Activated T-cell treated with anti-CD3 and anti-CD28 coated beads, Interleukin-2, amount 50 U/mL, for 4 hours (primary cell): ENCODE measurements at places on chromosomes 4 and X. TPM values are rescaled to one million over a fixed set of nuclear protein-coding genes. Genes with fewer than 3 reads are reported as not detected.

CT45A2 gene
- not detected for total RNA-seq

MGAT4D gene
- total RNA-seq: not detected

CISD2 gene
- 29.0 TPM for total RNA-seq

SLITRK4 gene
- total RNA-seq: not detected

PDE5A gene
- total RNA-seq: 0.86 TPM

DNA sequence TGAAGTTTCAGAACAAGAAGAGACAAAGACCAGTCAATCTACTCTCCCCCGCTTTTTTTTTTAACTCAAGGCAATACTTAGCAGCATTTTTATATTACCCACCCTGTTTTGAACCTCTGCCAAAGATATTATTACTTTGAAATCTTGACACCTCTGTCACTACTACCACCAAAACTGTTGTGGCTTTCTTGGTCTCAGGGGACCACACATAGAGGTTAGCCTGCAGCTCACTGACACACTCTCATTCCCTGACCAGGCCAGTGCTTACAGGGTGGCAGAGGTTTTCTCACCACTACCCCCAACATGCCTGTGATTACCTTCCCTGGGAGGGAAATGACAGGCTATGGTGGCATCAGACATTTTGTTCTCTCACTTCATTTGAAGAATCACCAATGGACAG lies 137.4 kb upstream of the STIM2 start:
- DNase-seq: no peak

- no peak for DNase-seq
Observed at GRCh38 chr4:41280010-41280409, 23.3 kb downstream of the UCHL1 start.

DNA sequence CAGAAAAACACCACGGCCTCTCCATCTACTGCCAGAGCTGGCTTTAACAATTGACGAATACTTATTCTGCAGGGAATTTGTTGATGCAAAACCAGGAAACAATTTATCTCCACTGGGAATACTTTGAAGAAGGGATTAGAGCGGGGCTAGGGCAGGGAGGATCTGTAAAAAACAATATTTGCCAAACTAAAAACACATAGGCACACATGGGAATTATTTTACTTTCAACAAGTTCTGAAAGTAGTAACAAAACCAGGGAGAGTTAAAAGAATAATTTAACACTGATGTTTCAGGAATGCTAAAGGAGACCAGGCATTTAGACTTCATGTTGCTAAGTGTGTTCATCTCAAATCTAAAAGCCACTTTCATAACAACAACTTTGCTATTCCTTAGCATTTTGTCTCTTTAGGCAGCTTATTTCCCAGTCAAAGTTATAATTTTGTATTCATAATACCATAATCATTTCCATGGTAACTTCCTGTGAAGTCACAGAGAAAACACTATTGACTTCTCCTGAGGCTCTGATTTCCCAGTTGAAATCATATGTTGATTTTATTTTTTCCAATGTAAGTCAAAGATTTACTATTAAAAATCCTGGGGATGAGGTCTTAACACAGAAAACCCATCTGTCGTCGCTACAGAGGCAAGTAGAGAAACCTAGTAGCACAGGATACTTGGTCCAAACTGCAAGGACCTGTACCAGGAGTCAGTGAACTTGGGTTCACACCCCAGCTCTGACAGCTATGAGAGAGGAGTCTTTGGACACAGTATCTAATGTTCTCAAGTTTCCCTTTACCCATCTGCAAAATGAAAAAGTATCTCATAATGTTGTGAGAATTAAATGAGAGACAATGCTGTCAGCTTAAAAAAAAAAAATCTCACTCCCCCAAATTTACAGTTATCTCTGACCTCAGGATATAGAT lies 69.3 kb downstream of the SH3RF1 start:
- DNase-seq: no peak

- DNase-seq: no peak
Observed at GRCh38 chrX:298993-299392, 17.8 kb downstream of the PLCXD1 start.

DNA sequence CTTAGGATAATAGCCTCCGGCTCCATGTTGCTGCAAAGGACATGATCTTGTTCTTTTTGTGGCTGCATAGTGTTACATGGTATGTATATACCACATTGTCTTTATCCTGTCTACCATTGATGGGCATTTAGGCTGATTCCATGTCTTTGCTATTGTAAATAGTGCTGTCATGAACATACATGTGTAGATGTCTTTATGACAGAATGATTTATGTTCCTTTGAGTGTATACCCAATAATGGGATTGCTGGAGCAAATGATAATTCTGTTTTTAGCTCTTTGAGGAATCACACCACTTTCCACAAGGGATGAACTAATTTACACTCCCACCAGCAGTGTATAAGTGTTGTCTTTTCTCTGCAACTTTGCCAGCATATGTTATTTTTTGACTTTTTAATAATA lies 4.6 kb downstream of the RAB33B start:
- no peak for DNase-seq

DNA sequence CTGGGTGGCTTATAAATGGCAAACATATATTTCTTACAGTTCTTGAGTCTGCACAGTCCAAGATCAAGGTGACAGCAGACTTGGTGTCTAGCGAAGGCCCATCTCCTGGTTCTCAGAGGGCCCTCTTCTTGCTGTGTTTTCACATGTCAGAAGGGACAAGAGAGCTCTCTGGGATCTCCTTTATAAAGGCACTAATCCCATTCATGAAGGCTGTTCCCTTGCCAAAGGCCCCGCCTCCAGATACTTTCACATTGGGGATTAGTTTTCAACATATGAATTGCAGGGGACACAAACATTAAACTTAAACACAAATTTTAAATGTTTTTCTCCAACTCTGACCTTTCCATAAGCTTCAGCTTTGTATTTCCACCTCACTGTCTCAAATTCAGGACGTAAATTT lies 1135.0 kb upstream of the TENM3 start:
- no peak for DNase-seq

GRCh38 chr4:1402021-1402515 lies 4.2 kb downstream of the NKX1-1 start:
- DNase-seq: peak; percentile 3

DNA sequence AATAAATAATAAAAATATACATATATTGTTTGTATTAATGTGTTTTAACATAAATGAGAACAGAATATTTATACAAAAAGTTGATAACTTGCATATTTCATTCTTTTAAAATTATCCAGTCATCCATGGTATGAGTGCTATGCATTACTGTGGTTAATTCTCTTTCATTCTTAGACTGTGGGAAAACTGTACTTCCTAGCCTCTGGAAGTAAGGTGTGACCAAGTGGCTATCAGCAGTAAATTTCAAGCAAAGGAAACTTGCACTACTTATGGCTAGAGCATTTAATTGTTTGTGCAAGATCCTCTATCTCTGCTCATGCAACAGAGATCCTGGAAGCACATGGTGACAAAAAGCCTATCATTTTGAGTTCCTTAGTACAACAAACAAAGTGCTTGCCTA lies 1054.5 kb upstream of the PABPC4L start:
- no peak for DNase-seq

GRCh38 chr4:26067035-26067434 lies 153.0 kb downstream of the SMIM20 start:
- DNase-seq: no peak

GRCh38 chrX:106899841-106900240 lies 3.3 kb downstream of the RIPPLY1 start:
- no peak for DNase-seq

- DNase-seq: no peak
Observed at GRCh38 chrX:87663421-87663820, 145.8 kb downstream of the KLHL4 start.

GRCh38 chrX:7582191-7582590 lies 260.8 kb upstream of the VCX start:
- no peak for DNase-seq

DNA sequence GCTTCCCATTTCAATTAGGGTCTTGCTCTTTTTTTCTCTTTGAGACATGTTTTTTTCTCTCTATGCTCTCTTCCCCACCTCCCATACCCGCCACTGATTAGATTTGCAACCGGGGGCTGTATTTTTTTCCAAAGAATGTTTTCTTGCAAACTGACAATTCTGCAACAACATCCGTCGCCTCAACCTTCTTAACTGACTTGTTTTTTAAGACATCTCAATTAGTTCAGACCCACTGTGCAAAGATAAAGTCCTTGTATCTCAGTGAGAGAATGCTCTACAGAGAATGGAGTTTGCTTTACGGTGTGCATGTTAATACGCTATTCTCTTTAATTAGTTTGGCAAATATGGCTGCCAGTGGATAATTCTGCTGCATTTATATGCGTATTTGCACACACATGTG lies 126.3 kb downstream of the UNC5C start:
- DNase-seq: no peak

DNA sequence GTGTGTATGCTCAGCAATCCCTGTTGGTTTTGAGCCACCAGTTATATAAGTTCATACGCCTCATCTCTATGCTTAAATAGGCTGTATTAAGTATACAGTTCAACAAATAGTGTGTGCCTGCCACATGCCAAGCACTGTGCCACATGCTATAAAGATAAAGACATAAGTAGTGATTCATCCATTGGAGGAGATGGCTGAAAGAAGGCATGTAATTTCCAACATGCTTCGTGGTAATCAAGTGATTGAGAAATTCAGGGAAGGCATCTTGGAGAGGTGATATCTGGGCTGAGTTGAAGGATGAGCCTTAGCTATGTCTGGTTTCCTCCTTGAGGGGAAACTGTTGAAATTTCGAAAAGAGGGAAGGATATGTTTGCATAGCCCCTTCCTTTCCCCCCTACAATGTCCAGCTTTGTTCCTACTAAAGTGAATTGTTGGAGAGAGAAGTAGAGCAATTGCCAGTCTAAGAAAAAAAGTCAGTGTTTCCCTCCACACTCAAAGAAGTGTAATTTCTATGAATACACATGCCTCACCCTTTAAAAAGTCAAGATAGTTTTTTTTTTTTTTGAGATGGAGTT lies 96.5 kb downstream of the ARHGAP10 start:
- no peak for DNase-seq

DNA sequence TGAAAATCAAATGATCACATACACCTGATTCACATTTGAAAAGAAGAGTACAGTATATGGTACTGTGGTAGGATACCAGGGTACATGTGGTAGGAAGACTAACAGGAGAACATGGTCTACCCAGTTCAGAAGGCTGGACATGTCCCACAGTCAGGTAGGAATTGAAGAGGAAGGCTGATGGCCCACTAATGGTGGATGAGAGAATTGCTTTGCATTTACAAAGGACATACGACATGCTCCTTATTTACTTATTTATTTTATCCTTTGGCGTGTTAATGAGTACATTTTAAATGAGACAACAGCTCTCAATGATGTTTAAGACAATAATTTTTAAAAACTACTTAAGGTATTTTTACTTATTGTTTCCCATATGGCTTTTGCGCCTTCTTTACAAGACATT lies 106.7 kb upstream of the BMP2K start:
- no peak for DNase-seq

DNA sequence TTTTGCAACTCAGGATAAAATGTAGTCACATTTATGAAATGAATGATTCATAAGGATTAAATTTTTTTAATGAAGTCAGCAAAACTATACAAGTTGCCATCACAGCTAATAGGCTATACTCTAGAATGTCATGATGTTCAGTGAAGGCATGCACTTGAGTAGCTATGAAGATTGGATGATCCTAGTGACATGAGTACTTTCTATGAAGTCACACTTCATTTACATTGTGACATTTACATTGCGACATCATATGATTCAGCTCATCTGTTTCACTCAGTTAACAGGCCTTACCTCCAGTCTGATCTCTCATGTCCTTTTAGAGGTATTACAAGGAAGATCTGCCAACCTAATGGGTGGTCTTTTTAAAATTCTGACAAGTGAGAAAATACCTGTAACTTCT lies 82.7 kb upstream of the FGF13 start:
- no peak for DNase-seq

- DNase-seq: no peak
Observed at GRCh38 chr4:7067126-7067451, 775 bp downstream of the GRPEL1 start.

DNA sequence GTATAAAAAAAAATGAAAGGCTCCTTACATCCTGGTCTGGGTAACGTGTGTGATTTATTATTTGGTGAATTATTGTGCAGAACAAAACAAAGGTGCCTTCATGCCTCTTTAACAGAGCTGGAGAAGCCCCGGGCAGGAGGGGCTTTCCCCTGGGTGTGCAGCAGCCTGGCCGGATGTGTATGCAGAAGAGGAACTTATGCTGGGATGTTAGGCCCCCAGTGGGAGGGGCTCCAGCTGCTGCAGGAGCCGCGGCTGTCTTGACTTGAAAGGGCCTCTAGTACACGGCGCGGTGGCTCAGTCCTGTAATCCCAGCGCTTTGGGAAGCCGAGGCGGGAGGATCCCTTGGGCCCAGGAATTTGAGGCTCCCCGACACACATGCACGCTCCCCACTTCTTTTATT lies 16.0 kb downstream of the CCNQ start:
- peak; percentile 53 for DNase-seq

DNA sequence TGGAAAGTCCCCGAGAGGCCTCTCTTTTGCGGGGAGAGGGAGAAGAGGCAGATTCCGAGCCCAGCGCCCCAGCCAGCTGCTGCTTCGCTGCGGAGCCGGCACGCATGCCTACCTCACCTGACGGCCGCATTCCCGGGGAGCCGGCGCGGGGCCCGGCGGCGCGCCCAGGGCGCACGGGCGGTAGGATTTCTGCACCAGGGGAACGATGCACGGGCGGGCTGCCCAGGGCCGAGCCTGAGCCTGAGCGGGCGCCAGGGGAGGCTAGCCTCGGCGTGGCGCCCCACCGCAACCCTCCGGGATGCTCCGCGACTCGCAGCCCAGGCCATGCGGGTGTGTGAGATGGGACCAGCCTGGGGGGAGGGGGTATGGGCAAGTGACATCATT lies 81.3 kb upstream of the SCML1 start:
- DNase-seq: no peak

DNA sequence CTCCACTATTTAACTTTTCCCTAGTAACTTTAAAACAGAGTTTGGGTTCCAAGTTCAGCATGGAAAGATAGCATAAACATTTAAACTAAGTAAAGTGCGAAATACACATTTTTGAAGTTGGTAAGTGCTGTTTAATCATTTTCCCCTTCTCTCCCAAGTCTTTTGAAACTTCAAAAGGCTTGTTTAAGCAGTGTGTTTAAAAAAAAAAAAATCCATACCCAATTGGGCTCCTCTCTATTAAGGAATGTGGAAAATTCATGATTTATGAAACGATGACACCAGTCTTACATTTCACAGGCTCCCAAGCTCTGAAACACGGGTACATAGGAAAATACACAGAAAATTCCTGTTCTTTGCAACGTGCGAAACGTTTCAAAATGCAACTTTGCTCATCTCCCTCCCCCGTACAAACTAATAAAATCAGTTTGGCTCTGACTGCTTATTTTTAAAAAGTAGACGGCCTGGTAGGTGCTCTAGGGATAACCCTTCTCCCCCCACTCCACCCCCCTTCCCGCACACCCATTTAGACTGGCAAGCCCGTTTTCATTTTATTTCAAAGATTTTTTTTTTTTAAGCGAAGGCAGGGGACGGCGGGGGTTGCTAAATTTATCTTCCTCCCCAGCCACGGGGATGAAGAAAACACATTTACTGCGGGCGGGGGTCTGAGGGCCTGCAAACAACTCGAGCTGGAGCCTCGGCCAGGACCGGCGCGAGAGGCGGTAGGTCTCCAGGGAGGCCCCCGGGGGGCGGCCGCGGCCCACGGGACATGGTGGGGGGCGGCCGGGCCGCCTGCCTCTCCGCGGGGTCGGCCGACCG lies 786 bp upstream of the ZFX start:
- DNase-seq: peak; percentile 26
